ENCODE measurements at places on chromosomes 1 and 21.

- DNase-seq, result no peak
Measured at GRCh38 chr1:46489169-46489637, 433 bp upstream of the DMBX1 start.

DNA sequence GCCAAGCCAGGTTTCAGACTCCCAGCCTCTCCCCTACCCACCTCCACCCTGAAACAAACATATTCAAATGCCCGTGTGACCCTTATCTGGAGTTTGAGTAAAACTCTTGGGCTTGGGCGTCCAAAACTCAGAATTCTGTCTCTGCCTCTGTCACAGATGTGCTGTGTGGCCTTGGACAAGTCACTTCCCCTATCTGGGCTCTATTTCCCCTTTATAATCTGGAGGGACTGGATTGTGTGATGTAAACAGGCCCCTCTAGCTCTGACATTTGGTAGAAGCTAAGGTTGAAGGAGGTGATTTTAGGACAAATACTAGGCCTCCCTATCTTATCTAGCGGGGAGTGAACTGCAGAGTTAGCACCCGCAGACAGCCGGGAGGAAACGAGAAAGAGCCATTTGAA, 67.5 kb downstream of the IGSF21 start:
- no peak for DNase-seq

- no peak for DNase-seq
Measured at GRCh38 chr1:36367798-36368197, 17.9 kb downstream of the STK40 start.

DNA sequence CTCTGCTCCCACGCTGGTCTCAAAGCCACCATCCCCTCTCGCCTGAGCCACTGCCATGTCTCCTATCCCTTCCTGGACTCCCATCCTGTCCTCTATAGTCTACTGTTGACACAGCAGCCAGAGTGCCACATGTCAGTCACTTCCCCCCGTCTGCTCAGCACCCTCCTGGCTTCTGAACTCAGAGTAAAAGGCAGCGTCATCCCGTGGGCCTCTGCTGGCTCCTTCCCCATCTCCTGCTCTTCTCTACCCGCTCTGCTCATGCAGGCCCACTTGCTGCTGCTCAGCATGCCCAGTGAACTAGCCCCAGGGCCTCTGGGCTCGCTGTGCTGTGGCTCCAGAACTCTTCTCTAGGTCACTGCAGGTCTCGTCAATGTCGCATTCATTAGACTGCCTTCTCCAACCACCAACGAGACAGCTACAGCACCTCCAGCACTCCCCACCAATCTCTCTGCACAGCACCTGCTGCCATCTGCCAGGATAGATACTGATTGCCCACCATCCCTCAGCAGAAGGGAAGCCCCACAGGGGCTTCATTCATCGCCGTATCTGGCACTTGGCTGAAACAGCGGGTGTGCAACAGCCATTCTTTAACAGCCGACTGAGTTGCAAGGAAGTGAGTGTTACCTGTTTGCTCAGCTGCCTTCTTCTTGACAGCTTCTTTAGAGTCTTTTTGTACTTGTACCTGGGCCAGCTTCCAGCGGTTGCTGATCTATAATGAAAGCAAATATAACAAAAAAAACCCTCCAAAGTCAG, 11.8 kb upstream of the SRM start:
- DNase-seq, result no peak

Measured in iris pigment epithelial cell (primary cell).